D721Med (cell line): ENCODE measurements at places on chromosomes 6 and 20.

- DNase-seq, result no peak
These were observed 96.9 kb downstream of the THBS2 start for GRCh38 chr6:169156793-169157147.

DNA sequence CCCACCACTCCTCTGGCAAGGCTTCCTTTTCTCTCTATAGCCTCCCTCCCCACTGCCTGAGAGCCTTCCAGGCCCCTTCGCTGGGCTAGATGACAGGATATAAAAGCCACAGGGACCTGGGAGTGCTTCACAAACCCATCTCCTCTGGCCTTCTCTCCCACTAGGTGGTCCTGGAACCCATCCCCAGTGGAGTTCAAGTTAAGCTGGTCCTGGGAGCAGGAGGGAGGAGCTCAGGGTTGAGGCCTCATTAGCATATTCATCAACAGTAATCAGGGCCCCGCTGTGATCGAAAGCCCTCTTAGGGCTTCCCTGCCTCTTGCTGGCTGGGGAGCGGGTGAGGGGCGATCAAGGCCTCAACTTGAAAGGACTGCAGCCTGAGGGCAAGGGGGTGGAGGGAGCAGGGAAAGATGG is 9.1 kb downstream of the EBF4 start:
- DNase-seq, result no peak

DNA sequence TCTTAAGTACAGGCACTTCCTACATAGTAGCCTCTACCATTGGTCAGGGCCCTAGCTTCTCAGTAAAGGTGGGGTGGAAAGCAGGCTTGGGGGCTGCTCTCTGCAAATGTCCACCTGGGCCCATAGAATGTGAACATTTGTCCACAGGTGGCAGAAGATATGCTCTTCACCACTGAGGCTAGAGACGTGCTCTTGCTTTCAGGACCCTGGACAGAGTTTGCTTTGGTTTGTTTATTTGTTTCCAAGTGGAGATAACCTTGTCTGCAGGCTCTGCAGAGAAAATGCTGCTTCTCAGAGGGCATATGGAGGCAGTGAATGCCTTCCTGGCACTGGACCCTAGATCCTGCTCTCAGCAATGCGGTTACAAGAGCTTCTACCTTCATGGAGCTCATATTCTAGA is 129.0 kb downstream of the F13A1 start:
- DNase-seq, result no peak

DNA sequence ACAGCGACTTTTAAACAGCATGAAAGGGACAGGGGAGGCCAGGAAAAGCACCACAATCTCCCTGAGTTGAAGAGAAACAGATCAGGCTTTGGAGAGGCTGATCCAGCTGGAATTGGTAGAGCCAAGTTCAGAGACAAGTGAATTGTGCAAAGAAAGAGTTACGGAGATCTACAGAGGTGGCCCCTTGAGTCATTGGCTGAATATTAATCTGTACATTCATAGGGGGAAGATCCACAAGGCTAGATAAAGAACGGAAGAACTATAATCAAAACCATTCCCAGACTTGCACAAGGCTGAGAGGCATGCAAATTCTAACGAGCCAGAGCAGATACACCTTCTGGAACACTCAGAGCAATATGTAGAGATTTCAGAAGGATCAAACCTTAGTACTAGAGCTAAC is 14.2 kb upstream of the FOXQ1 start:
- no peak for DNase-seq

- no peak for DNase-seq
These were observed 22.5 kb downstream of the THBS2 start for GRCh38 chr6:169230946-169231789.

DNA sequence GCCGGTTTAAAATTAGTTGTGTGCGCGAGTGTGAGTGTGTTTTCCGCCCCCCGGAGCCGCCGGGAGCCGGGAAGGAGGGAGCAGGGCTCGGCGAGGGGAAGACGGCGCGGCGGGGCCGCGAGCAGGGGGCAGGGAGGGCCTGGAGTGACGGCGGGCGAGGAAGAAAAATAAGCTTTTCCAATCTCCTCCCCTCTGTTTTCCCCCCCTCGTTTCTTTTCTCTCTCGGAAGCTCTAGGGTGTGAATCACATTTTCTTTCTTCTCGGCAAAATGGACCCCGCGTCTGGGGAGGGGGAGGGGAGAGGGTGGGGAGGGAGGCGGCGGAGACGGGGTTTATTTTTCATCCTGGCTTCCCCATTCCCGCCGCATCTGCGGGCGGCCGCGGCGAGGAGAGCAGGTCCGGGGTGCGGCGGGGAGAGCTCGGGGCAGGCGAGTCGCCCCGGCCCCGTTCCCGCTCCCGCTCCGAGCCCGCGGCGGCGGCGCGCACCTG is 881 bp downstream of the BICRAL start:
- DNase-seq, result peak; percentile 39

GRCh38 chr6:8391934-8392333 is 43.4 kb downstream of the SLC35B3 start:
- no peak for DNase-seq

DNA sequence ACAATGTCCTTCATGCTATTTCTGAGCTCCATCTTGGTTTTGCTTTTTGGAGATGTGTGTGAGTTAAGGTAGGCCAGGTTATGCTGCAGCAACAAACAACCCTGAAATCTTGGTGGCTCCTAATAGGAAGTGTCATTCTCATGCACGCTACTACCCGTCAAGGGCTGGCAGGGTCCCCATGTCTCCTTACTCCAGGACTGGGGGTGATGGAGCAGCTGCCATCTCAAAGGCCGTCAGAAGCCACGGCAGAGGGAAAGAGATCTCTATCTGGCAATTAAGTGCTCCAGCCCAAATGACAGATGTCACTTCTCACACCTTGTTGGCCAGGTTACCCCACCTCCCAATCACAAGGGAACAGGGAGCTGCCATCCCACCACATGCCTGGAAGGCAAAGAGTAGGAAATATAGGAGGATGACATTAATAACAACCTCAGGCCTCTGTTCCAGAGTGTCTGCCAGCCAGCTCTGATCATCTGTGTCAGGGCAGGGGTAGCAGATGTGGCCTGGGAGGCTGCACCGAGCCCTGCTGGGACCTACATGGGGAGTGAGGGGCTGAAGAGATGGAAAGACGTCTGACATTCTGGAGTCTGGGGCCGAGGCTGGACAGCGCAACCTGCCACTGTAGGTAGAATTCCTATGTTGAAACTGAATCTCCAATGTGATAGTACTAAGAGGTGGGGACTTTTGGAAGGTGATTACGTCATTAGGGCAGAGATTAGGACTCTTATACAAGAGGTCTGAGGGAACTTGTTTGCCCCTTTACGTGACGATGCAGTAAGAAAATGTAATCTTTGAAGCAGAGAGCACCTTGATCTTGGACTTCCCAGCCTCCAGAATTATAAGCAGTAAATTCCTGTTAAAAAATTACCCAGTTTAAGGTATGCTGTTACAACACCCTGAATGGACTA is 4.8 kb upstream of the SDCBP2 start:
- DNase-seq, result no peak

DNA sequence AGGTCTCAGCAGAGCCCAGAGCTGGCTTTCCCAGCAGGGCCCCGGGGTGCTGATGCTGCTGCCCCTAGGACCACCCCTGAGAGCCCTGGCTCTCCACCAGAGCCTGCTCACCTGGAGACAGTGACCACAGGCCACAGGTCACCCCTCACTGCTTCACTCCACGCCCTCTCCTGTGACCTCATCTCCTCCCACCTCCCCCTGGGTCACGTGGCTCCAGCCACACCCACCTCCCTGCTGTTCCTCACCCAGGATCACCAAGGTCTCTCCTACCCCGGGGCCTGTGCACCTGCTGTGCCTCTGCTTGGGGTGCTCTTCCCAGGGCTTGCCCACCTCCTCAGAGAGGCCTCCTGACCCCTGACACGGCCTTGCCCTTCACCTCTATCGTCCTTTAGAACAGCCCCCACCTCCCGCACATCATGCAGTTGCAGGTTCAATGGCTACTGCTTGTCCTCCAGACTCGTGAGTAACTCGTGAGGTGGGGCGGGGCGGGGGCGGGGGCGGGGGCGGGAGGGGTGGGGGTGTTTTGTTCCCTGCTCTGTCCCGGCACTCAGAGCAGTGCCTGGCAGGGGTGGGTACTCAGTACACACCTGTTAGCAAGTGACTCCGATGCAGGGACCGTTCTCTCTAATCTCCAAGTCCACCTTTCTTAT is 468.0 kb downstream of the PREX1 start:
- DNase-seq, result no peak

DNA sequence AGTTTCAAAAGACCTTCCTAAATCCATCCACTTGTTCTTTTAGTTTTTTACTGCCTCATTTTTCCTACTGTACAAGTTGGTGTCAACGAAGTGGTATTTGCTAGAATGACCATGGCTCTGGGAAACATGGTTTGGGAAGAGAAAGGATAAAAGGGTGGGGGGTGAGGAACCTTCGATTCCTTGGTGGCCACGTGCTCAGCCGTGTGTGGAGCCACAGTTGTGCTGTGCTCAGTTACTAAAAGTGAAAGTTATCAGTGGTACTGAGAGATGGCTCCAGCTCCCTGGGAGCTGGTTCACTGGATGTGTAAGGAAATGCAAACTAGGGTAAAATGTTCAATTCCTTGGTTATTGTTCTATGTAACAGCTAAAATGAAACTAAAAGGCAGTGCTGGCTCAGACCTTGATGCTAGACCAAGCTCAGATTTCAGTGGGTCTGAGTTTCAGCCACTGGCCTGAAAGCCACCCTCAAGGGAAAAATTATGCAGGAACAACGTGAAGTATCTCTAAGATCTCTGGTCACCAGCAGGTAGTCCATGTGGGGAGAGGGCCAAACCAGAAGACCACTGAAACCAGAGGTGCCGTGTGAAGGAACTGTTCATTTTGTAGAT is 7.4 kb upstream of the SLC22A2 start:
- no peak for DNase-seq

GRCh38 chr6:106549521-106549920 is 79.8 kb downstream of the RTN4IP1 start:
- DNase-seq, result no peak

DNA sequence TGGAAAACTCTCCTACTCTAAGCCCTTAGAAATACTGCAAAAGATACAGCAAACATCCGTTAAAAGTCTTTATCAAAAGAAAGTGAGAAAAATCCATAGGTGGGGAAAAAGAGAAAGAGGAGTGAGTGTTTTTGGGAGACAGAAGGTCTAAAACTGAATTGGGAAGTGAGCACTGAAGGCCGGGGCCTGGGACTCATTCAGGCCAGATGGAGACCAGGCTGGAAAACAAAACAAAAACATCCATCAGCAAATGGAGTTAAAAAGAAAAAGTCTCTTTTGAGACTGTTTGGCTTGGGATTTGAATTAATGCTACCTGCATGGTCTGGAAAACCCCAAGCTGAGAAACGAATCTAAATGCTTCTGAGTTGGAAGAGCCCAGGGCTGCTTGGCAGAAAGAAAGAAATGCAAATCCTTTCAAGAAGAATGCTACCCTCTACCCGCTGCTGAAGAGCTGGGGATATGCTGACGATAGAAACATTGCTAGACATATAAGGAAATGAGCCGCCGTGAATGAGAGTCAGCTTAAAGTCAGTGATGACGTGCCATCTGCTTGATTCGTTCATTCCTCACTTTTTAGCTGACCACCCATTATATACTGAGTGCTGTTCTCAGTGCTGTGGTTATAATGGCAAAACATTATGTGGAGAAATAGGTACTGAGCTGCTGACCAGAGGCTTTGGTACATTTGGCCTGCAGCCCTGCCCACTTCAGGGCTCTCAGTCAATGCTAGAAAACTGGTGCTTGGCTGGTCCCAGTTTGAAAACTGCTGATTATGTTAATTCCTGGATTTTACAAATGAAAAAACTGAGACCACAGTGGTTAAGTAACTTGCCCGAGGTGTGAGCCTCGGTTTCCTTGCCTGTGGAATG is 28.0 kb upstream of the TULP4 start:
- DNase-seq, result no peak

DNA sequence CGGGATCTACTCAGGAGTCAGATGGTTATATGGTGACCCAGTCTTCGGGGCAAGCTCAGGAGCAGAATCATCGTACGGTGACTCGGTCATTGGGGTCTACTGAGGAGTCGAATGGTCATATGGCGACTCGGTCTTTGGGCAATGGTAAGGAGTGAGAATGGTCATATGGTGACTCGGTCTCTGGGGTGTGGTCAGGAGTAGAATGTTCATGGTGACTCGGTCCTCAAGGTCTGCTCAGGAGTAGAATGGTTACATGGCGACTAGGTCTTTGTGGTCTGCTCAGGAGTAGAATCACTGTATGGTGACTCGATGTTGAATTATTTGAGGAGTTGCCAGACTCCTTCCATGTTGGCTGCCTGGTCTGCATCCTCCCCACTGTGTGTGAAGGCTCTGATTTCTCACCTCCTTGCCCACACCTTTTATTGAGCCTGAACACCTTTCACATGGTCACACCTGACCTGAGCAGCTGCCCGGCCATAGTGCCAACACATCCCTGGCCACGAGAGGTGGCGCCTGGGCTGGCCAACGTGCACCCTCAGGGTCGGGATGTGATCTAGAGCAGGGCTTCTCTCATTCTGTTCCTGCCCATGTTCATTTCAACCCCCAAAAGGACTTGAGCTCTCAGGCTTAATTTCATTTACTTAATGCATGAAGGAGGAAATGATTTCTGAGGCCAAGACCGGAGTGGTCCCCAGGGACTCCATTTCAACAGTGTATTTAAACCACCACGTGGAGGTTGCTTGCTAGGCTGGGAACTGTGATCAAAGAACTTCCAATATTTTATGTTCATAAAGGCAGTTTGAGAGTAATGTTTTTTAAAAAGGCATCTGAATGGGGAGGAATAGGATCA is 119.5 kb downstream of the PHACTR3 start:
- DNase-seq, result no peak

DNA sequence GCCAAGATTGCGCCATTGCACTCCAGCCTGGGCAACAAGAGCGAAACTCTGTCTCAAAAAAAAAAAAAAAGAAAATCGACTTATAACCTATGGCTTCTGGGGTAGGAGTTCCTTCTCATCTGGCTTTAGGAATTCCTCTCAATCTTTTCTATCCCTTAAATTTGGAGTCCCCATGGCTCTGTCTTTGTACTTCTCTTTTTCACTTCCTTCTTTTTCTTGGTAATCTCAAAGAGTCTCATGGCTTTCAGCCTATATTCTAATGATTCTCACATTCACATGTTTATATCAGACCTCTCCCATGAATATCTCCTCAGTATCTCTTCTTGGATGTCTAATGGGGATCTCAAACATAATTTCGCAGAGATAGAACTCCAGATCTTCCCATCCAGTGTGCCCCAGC is 42.8 kb upstream of the RALGAPA2 start:
- no peak for DNase-seq

DNA sequence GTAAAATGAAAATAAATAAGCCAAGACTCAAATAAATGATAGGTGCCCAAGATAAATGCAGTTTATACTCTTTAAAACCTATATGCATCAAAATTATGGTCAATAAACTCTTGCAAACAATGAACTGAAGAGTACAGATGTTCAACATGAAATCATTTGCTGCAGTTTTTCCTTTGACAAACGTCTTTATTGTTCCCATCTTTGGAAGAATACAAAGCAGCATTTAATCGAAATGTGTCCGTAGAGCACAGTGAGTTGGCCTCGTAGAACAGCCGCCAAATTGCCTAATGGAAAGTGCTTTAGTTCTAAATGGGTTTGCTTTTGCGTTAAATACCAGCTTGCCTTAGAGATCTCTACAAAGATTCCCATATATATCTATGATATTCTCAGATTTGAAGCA is 447.4 kb downstream of the PKHD1 start:
- no peak for DNase-seq

- no peak for DNase-seq
These were observed 25.6 kb downstream of the BLTP3A start for GRCh38 chr6:34817446-34817845.

- DNase-seq, result no peak
These were observed 4.3 kb upstream of the DCBLD1 start for GRCh38 chr6:117477988-117478852.
